ENCODE measurements at places on chromosomes 6 and 20. TPM values are rescaled to one million over a fixed set of nuclear protein-coding genes. Genes with fewer than 3 reads are reported as not detected.

The RAB32 gene
- total RNA-seq: 80.6 TPM

- peaks cover 17% of the 10 kb centered on the region for H3K4me1 ChIP-seq
- no peak overlapping the region for H3K4me3 ChIP-seq
- H3K27me3 ChIP-seq: peaks cover 55% of the 10 kb centered on the region
- H3K27ac ChIP-seq: no peak overlapping the region
Observed at GRCh38 chr6:41367061-41367460, 31.7 kb downstream of the NCR2 start.

The FAM162B gene
- total RNA-seq: not detected

The SLC32A1 gene
- total RNA-seq: not detected

Data from chondrocyte (in vitro differentiated cells).